ENCODE measurements at places on chromosomes 4 and X.

- DNase-seq, result no peak
Observed at GRCh38 chr4:165592386-165592785, 213.6 kb downstream of the CPE start.

DNA sequence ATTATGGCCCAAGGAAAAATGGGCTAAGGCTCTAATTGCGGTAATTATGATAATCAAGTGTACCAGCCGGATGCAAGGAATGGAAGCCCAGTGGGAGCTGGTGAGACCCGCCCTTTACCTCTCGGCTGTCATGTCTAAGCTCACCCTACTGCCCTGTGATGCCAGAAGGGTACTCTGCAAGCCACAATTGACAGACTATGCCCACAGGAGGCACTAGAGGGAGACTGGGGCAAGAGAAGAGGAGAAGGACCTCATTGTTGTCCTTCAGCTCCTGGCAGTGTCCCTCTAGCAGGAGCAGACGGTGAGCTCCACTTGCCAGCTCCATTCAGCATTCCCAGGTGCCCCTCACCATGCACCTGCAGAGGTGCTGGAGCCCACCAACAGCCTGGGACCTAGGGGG is 141.8 kb downstream of the SMIM20 start:
- DNase-seq, result no peak

DNA sequence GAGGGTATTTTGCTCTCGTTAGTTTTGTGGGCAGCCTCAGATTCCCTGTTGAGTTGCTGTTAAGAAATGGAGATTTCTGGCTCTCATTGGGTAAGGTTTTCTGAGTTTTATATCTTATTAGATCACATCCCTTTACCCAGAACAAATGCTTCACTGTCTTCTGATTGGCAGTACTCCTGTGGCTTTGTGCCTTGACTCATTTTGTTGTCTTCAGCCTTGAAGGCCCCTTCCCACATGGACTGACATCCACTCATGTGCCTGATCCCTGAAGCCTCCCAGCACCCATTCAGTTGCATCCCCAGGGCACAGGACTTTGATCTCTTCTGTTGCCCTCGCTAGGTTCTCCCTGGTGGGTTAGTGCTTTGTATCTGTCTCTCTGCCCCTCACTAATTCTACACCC is 10.4 kb downstream of the MED28 start:
- no peak for DNase-seq

DNA sequence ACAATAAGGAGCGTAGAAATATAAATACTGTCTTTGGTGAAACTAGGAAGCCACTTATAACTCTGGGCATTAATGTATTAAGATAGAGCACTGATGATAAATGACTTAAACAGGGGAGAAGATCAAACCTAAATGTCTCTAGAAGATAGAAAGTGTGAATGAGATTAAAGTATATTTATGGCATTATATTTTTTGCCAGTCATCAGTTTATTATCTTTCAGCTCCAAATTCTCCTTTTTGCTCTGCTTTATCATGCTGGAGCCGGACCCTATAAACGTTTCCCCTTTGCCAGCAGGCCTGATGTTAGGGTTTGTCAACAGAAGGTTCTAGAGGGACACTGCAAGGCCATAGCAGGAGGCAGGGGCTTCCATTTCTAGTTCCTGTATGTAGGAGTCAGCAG is 76.4 kb downstream of the TBC1D19 start:
- DNase-seq, result no peak

DNA sequence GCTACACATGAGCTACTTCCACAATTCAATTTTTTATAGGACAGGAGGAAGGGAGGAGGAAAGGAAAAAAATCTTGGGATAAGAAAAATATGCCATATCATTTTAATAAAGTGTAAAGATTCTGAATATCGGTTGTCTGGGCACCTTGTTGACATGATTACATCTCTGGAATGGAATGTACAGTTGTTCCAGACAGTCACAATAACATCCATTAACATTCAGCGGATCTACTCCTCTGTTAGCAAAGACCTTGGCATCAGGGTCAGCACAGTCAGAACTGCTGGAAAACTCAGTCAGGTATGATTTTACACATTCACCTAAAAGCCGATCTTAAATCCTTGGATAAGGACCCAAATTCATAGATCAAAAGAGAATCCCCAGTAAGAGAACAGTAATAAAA is 85.4 kb upstream of the ARMCX2 start:
- no peak for DNase-seq

DNA sequence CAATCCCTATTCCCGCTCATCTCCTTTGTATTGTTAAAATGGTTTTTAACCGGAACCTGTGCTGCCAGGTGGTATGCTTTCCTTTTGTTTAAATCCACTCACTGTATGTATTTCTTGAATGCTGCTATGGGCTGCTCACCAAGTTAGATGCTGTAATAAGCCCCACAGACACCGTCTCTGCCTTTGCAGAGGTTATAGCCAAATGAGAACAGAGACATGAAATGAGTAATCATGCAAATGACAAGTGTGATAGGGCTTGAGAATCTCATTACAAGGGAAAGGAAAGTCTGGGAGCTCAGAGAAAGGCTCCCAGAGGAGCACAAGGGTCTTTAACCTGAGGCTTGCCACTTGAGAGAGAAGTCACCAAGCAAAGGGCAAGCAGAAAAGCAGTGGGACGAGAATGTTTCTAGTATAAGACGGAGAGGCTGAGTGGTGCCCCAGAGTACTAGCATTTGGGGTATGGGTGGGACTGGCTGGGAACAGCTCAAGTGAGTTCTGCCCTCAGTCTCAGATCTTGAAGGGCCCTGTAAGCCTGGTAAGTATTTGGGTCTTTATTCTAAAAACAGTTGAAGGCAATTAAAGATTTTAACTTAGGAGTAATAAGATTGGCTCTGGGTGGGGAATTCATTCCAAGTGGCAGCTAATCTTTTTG is 110.8 kb upstream of the H2AZ1 start:
- no peak for DNase-seq

DNA sequence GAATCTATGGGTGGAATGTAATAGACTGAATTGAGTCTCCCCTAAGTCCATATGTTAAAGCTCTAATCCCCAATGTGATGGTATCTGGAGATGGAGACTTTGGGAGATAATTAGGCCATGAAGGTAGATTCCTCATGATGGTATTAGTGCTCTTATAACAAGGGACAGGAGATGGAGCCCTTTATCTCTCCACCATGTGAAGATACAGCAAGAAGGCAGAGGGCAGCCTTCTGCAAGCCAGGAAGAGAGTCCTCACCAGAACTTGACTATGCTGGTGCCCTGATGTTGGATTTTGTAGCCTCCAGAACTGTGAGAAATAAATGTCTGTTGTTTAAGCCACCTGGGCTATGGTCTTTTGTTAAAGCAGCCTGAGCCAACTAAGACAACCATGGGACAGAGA is 76.4 kb upstream of the F8A3 start:
- DNase-seq, result no peak

DNA sequence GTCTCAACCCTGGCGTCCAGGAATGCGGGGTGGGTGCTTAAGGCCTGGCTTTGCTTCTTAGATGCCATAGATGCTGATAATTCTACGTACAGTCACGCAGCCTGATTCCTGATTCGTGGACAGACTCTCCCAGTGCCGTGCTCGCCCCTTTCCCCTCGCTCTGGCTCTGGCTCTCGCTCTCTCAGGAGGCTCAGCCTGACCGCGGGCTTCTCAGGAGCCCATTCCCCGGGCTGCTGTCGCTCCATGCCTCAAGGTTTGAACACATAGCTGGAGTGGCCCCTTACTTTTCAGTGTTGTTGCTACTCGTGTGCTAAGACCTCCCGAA is 59.2 kb upstream of the ZC4H2 start:
- DNase-seq, result no peak

GRCh38 chr4:133775881-133776280 is 425.7 kb downstream of the PABPC4L start:
- no peak for DNase-seq

DNA sequence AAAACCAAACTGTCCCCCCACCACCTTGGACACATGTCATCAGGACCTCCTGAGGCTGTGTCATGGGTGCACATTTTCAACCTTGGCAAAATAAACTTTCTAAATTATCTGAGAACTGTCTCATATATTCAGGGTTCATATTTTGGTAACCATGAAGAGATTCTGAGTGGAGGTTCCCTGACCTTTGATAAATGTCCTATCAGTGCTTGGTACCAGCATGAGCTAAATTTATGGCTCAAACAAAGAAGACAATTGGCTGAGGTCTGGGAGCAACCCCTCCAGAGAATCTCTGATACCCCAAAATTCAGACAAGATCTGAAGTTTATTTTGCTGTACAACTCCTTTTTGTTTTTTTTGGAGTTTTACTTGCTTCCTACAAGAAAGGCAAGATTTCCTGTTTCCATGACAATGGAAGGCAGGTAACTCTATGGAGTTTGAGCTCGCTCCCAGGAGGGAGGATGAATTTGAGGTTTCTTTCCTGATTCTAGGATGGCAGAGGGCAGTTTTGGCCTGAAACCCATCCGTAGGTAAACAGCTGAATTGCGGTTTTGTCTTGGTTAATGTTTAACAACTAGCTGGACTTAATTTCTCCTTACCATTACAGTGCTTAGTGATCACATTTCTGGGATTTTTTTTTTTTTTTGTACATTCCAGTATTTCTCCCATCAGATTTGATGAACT is 14.5 kb downstream of the UGT2B15 start:
- DNase-seq, result no peak

DNA sequence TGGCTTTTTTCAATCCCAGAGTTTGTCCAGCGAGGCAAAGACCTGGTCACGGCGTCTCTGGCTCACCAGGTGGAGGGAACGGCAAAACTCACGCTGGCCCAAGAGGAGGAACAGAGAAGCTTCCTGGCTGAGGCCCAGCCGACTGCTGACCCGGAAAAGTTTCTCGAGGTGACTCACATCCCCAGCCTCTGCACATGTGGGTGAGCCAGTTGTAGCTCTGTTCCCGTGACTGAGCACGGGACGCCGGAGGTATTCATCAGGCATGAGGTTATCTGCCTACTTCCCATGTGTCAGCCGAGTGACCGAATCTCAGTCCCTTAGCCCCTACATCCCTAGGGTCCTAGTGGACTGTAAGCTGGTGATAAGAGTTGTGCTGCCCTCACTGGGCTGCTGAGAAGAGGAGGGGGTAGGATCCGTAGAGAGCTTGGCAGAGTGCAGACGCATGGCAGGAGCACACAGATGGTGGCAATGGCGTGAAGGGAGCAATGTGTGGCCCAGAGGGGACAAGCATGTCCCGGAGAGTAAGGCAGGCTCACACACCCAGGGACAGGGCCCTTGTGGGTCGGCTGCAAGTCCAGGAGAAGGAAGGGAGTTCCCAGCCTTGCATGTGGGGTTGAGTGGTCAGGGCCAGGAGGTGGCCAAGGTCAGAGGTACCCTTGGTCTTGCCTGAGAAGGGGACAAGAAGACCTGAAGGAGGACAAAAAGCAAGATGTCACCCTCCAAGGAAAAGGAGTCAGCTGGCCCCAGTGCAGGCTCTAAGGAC is 42.9 kb downstream of the EVC start:
- peak; percentile 51 for DNase-seq

DNA sequence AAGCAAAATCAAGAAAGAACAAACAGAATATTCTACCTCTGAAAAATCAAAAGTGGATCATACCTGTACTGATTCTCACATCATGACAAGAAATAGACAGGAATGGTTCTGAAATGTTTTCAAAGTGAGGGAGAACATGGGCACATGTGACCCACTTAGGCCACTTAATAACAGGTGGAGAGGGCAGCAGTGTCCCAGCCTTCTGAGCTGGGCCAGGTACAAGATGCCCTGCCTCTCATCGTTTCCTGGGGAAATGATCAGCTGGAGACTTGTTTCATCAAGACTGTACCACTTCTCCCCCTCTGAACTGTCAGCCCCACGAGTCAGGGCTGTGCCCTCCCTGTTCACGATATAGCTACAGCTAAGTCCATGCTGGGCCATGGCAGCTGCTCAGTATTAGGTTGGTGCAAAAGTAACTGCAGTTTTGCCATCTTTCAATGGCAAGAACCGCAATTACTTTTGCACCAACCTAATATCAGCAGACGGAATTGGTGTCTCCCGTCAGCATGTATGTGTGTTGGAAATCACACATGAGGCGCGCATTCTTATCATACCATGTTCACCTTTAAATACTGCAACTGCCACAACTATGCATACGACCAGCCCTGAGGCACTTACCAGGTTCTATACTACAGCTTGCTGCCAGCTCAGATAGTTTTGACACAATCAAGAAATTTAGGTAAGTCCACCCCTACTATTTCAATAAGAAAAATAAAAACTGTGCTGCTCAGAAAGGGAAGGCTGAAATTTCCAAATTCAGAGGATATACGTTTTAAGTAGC is 71.4 kb downstream of the GATB start:
- no peak for DNase-seq

- DNase-seq, result no peak
Observed at GRCh38 chrX:121191779-121192178, 144.4 kb downstream of the GLUD2 start.

- DNase-seq, result no peak
Observed at GRCh38 chr4:47651231-47651630, 166.2 kb downstream of the ATP10D start.

DNA sequence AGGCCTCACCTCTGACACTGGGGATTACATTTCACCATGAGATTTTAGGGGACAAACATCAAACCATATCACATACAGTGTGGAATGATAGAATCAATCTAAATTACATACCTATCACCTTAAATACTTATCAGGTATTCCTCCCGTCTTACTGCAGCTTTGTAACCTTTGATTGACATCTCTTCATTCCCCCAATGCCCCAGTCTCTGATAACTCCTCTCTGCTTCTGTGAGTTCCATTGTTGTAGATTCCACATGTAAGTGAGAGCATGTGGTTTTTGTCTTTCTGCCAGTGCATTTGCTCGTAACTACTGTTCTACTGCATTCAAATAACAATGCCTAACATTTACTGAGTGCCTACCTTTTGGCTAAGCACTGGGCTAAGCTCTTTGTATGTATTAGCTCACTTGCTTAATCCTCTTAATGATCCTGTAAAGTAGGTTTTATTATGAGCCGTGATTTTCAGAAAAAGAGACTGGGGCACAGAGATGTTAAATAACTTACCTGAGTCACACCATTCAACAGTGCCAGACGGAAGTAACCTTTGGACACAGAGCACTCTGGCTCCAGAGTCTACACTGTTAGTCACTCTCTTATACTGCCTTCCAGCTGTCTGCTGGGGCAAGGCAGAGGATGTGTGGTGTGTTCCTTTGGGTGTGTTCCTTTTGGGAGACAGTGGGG is 63.7 kb upstream of the ESX1 start:
- no peak for DNase-seq

GRCh38 chr4:182968917-182969650 is 51.9 kb upstream of the DCTD start:
- no peak for DNase-seq

GRCh38 chrX:38513112-38513742 is 48.1 kb upstream of the TSPAN7 start:
- DNase-seq, result no peak

DNA sequence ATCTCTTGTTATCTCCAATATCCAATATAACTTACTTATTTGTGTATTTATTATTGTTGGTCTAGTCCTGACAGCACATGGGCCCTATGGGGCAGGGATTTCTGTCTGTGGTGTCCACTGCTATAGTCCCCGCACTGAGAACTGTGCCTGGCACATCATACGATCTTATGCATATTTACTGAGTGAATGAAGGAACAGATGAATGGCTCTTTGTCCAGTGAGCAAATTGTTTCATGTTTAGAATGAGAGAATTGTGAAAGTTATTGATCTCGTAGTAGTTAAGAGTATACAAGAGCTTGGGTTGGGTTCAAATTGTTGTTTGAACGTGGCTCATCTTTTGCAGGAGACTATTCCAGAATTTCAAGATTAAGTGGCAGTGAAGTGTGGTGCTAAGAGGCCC is 96.1 kb upstream of the SLC34A2 start:
- no peak for DNase-seq

- peak; percentile 19 for DNase-seq
Observed at GRCh38 chr4:140372751-140373327, 607 bp upstream of the SCOC start.
